ENCODE measurements at places on chromosomes 7 and 10.

DNA sequence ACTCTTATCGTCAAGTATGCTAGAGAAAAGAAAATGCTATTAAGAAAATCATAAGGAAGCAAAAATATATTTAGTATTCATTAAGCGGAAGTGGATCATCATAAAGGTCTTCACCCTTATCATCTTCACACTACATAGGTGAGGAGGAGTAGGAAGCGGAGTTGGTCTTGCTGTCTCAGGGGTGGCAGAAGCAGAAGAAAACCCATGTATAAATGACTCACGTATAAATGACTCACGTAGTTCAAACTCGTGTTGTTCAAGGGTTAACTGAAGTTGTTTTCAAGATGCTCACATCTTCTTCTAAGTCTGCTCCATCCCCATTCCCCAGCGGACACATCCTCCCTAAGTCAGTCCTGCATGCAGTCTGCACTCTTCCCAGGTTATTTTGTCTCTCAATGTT lies 72.4 kb downstream of the SFMBT2 start:
- DNase-seq = no peak

DNA sequence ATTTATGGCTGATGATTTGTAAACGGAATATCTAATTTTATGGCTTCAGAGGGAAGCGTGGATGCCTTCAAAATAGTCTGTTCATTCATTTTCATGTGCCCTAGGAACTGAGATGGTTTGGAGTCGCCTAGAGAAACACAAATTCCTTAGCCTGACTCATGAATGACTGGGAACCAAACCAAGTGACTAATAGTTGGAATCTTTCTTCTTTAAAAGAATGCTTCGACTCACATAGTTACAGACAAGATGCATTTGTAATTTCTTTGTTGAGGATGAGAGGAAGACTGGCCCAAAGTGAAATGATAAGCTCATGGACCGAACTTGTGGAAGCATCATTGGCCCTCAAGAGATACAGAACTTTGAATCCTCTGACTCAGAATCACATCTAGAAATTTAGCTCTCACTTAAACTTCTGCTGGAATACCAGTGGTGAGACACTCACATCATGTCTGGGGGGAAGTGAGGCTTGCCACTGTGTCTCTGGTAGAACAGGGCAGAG lies 1107.2 kb downstream of the NRG3 start:
- DNase-seq = no peak

- DNase-seq = no peak
Observed at GRCh38 chr7:116524221-116524608, 621 bp upstream of the CAV1 start.

- DNase-seq = no peak
Observed at GRCh38 chr7:50264908-50265307, 39.6 kb upstream of the IKZF1 start.

DNA sequence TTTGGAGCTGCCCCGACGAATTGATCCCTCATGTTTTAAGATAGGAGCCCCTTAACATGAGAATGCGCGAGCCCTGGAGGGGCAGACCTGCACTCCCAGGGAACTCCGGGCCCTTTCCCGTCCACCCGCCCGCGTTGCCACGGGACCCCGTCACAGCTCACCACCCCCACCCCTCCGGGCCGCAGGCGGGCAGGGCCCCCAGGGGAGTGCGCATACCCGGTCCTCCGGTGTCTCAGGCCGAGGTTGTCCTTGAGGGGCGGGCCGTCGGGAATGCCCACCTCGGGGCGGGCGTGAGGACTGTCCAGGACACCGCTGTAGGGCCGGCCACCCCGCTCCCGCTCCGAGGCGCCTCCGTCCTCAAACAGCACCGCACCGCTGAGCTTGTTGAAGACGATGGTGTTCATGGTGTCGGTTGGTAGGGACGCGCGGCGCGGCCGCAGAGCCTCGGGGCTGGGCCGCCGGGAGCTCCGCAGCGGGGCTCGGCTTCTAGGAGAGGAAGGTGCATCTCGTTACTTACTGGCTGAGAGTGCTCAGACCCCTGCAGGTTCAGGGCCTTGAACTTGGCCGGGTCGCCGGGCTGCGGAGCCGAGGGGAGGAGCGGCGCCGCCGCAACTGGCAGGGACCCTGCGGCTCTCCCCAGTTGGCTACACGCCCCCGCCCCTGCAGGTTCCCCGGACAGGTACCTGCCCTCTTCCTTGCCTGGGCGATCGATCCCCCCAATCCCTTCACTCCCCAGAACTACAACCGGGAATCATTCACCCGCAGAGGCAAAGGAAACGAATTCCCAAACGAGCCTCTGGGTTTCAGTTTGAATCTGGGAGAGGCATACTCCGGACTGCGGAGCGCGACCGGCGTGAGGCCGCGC lies 2.4 kb downstream of the MKX start:
- no peak for DNase-seq

- DNase-seq = no peak
Observed at GRCh38 chr7:105002-105401, 87.4 kb upstream of the FAM20C start.

DNA sequence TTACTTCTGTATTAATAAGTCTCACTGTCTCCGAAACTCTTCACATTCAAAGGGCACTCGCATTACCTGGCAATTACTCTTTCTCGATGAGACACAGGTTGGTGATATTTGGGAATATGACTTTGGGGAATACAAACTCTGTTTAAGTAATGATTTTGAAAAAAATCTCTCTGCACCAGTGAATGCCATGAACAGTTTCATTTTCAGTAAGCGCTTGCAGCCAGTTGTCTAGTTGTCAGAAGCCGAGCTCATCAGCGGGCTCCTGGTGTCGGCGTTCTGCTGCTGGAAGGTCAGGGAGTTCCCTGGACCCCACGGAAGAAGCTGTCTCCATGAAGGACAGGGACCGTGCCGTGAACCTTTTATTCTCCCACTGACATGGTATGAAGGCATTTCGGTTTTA lies 57.7 kb downstream of the PTPRE start:
- DNase-seq = no peak
